Activated naive CD8-positive, alpha-beta T cell treated with anti-CD3 and anti-CD28 coated beads, Interleukin-2, amount 50 U/mL, for 24 hours (primary cell): ENCODE measurements at places on chromosomes 1 and 21.

GRCh38 chr1:89598450-89599331 lies 34.2 kb upstream of the LRRC8C start:
- DNase-seq: no peak

GRCh38 chr1:93708734-93709481 lies 27.3 kb upstream of the BCAR3 start:
- DNase-seq: no peak

DNA sequence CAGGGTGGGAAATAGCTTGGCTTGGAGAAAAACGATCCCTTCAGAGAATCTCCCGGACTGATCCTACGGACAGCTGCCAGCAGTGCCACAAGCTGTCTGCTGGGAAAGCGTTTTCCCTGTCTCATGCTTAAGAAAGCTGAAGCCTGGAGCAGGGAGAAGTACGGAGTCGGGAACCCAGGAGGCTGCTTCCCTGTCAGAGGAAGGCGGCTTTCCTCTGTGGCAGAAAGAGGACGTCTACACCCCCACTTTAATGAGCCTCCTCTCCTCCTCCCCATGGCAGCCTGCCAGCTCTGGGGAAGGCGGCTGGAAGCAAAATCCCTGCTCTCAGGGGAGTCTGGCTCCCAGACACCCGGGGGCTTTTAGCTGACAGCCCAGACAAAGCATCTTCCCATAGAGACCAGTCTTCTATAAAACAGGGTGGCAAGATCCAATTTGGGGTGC lies 7.3 kb downstream of the KIF21B start:
- no peak for DNase-seq

- no peak for DNase-seq
Observed at GRCh38 chr1:42056460-42056859, 96.8 kb upstream of the GUCA2B start.

- DNase-seq: no peak
Observed at GRCh38 chr1:154176337-154176736, 15.6 kb downstream of the TPM3 start.

DNA sequence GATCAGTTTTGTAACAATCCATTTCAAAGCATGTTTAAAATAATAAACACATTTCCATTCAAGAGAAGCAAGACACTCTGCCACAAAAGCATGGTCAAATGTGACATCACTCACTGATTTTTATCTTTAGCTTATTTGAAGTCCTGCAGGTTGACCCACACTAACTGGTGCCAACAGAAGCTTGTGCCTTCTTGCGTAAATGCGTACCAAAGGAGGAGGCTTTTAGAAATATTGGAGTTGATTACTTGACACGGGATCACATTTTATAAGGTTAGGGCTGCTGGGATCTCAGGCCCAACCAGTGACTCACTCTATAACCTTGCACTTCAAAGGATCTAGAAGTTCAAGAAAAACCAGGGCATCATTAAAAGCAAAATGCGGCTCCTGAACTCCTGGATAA lies 203.6 kb downstream of the PCP4 start:
- no peak for DNase-seq
